ENCODE measurements at places on chromosomes 2 and 18.

DNA sequence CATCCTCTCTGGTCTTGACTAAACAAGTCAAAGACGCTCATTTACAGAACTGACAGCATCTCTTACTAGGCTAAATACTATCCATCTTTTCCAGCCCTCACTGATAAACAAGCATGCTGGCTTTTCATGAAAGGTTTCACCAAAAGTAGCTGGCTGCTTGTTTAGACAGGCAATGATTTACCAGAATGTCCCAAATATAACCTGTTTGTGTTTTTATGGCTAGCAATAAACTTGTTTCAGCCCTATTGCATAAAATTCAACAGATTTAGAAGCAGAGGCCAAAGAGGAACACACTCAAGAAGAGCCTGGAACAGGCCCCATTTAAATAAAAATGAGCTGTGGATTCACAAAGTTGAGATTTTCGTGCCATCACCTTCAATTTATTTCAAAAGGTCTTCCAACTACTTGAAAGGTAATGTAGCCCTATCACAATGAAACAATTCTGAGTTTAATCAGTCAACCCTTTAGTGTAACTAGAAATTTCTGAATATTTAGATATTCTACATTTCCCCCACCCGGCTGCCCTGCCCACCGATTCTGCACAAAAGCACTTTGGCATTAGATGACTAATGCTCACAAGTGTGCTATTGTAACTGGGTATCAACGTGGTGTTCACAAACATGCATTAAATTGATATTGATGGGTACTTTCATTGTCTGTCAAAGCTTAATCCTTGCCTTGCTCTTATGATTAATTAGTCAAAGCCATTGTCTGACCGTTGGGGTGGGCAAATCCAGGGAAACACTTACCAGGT, 54.0 kb downstream of the ST6GAL2 start:
- DNase-seq, result no peak

DNA sequence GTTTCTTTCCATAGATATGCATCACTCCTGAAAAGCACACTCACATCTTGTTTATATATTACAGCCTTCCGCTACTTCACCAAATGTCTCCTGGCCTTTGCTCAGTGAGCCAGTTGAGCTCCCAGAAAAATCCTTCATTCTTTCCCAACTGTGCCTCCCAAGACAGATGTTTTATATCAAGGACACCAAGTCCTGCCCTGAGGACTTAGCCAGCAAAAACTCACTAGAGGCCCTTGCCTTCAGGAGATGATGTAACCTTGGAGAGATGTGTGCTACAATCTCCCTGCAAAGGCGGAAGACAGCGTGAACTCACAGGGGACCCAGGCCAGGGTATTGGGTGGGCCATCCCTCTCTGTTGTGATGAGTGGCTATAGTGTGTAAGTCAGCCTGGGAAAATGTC, 86.1 kb upstream of the CTAGE1 start:
- DNase-seq, result no peak

GRCh38 chr2:121015971-121016485, 269.0 kb downstream of the TFCP2L1 start:
- DNase-seq, result no peak

- DNase-seq, result no peak
Measured at GRCh38 chr18:27057519-27058234, 127.4 kb downstream of the CHST9 start.

DNA sequence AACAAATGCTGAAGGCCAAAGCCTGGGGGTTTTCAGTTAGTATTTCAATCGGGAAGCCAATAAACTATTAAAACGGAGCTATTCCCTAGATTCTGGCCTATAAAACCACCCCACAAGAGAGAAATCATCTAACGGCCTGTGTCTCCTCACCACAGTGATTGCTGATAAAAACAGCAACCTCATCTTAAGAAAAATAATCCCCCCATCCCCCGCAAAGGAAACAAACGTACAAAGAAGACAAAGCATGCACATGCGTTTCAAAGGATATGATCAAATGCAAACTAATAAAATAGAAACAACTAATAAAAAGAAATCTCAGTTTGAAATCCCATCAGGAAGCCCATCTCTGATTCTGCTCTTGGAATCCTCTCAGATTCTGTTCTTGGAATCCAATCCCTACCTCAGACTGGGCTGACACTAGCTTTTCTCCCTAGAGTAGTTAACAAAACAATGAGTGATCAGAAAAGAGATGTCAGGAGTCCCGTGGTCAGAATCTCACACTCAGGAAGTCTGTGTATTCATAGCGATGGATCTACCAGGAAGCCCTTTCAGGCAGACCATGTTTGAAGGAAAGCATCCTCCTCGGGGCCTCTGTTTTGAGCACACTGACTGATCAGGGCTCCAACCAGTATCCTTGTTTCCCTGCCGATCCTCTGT, 150.7 kb downstream of the THADA start:
- no peak for DNase-seq
